CMK (cell line): ENCODE measurements at places on chromosomes 2 and 18.

DNA sequence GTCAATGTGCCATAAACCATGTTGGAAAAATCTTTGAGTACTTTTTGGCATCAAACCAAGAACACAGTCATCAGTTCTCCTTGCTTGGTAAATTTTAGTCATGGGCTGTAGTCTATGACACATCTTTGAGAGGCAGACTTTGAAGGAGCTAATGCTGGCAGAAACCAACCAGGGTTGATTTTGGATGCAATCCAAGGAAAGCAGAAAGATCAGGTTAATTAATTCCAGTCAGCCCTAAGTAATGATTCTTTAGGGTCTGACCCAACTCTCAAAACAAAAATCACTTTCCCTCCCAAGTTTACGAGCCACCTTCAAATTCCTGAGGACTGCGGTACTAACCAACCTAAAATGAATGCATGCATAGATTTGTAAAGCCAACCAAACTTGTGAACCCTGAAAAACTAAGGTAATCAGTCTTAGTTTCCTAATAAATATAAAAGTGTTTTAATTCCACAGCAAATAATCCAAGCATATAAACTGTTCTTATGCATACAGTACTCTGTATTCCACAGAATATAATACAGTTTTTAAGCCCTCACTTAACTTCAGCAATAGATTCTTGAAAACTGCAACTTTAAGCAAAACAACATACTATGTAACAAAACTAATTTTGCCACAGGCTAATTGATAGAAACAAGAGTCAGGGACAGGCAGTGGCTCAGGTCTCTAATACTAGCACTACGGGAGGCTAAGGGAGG lies 22.0 kb downstream of the AP1S3 start:
- no peak for DNase-seq

DNA sequence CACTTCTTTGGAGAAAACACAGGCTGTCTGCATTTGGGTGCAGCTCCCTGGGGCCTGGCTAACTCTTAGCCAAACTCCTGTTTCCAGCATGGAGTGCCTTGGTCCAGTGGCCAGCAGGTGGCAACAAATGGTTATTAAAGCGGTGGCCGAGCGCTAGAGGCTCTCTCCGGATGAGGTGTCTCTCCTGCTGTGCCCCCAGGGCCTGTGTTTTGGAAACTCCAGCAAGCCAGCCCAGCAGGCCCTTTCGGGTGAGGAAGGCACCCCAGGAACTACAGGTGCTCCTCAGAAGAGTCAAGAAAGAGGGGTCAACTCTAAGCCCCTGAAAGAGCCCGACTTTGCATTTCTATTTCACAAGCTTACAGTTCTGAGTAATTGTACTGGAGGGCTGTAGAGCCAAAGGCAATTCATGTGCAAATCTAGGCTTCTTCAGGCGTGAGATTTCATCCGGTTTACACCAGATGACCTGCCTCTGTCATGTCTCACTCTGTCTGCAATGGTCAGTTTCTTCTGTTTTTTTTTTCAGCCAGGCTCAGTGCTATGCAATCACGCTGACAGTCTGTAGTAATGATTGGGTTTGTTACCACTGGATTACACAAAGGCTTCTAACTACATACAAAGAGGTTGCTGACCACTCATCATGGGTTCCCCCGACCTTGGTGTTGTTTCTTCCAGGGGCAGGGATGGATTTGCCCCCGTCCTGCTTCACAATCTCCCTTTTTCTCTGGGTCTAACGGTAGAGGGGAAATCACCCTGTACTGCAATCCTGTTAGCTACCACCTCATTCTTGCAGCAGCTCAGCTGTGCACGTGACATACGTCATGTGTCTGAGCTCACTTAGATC lies 7.6 kb upstream of the CHRNA1 start:
- DNase-seq: peak; percentile 17

DNA sequence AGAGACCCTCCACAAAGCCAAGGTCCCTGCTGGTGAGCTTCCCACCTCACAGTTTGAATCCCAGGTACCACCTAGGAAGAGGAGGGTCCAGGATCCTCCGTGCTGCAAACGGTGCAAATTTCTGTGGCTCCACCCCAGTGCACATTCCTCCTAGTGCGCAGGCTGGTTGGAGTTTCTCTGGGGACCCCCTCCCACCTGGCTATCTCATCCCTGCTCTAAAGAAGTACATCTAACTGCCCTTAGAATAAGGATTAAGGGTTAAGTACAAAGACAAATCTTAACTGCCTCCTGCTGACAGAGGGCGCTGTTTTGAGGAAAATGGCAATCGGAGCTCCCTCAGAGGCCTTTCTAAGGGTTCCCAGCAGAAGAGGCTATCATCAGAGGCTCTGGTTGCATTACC lies 109.6 kb upstream of the FSIP2 start:
- no peak for DNase-seq

GRCh38 chr18:23619388-23619881 lies 33.1 kb upstream of the NPC1 start:
- DNase-seq: no peak

DNA sequence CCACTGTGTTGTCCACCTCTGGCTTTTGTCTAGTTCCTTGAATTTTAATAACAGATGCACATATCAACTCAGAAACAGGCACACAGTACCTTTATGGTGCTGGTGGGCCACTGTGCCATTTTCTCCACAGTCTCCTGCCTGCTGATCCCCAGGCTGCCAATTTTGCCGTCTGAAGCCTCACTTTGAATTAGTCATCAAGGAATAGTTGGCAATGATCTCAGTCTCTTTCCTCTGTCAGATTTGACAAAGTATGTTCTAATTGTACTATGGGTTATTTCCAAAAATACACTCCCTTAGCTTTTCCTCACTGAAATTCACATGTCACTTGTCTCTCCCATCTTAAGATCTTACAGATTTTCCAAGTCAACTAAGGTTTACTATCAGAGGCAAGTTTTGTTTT lies 140.7 kb downstream of the ZNF516 start:
- no peak for DNase-seq

GRCh38 chr2:200966770-200967169 lies 3.3 kb upstream of the ORC2 start:
- no peak for DNase-seq
